ENCODE measurements at places on chromosomes 6 and 20.
A peak's percentile ranks its signal among the peaks of the same experiment; 100 is the strongest.

DNA sequence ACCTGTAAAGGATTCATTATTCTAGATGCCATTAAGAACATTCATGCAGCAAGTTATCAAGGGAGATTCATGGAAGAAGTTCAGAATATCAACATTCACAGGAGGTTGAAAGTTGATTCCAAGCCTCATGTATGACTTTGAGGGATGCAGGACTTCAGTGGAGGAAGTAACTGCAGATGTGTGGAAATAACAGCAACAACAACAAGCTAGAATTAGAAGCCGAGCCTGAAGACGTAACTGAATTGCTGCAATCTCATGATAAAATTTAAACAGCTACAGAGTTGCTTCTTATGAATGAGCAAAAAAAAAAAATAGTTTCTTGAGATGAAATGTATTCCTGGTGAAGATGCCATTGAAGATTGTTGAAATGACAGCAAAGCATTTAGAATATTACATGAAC is 73.3 kb upstream of the NXT1 start:
- DNase-seq: no peak

DNA sequence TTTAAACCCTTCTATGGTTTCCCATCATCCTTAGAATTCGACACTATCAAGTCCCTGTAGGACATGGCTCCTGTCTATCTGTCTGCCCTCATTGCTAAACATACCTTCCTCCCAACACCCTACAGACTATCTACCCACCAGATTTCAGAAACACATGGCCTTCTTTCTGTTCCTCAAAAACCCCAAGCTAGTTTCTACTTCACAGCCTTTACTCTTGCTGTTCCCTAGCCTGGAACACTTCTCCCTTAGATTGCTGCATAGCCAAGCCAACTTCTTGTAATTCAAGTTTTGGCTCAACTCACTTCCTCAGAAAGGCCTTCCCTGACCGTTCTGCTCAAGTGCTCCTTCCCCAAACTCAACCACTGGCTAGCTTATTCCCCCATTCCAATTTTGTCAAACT is 156.2 kb downstream of the BTBD9 start:
- DNase-seq: no peak

- peak; percentile 22 for DNase-seq
These were observed 88.2 kb downstream of the ZFP64 start for GRCh38 chr20:52103335-52103912.

GRCh38 chr20:24959591-24960301 is 10.7 kb downstream of the CST7 start:
- DNase-seq: no peak

- DNase-seq: peak; percentile 3
These were observed 546 bp downstream of the CRNKL1 start for GRCh38 chr20:20051767-20052073.
